Hematopoietic multipotent progenitor cell (in vitro differentiated cells): ENCODE measurements at places on chromosomes 12 and 14.

DNA sequence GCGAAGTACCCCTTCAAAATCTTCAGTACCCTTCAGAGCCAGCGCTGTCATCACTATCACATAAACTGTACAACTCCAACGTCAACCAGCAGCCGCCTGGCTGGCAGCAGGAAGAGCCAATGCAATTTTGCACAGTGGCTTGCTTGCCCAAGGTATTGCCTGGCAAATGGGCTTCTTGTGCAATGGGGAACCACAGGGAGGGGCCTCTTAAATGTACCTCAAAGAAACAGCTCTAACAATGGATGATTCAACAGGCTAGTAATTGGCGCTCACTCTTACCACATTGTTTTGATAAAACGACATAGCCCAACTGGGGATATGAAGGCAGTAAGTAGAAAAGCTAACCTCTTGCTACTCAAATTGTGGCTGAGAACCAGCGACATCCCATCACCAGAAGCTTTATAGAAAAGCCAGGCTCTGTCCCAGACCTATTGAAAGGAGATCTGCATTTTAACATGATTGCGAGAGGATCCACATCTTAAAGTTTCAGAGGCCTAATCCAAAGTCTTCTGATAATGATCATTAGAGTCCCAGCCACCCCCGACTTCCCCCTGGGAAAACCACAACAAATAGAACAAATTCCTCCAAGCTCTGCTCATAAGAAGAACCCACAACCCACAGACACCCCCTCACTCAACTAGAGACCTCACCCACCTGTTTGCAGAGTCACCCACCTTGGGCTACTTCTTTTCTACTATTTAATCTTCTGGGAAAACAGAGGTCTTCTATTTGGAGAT lies 125.3 kb upstream of the HIF1A start:
- no peak for DNase-seq

GRCh38 chr14:76063327-76063726 lies 77.8 kb downstream of the IFT43 start:
- DNase-seq = no peak

DNA sequence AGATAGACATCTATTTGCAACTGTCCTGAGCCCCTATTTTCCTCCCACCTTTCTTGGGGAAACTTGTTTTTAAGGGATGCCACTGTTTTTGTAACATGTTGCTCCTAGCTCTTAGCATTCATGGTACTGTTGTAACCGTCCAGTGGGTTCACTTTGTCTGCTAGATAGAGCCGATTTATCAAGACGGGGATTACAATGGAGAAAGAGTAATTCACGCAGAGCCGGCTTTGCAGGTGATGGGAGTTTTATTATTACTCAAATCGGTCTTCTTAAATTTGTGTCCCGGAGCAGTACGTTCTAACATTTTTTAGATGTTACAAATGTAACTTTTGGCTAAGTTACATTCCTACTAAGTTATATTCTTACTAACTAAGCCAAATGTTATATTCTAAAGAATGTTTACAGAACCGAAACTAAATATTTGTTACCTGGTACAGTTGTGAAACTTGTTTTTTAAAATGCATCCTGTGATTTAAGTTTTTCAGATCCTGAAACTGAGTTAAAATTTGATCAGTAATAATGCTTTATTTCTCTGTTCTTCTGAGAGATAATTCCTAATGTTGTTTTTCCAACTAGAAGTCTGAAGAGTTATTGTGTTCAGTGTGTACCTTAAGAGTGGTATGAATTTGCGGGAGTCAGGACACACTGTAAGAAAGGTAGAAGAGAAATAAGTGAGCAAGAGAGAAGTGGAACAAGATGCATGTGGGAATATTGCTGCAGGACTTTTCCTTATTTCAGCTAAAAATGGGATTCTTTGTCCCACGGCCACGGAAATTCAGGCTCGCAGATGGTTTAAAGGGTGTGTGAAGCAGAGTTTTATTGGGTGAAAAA lies 20.6 kb upstream of the CLEC2D start:
- no peak for DNase-seq

GRCh38 chr12:20483776-20484175 lies 115.4 kb downstream of the PDE3A start:
- no peak for DNase-seq

DNA sequence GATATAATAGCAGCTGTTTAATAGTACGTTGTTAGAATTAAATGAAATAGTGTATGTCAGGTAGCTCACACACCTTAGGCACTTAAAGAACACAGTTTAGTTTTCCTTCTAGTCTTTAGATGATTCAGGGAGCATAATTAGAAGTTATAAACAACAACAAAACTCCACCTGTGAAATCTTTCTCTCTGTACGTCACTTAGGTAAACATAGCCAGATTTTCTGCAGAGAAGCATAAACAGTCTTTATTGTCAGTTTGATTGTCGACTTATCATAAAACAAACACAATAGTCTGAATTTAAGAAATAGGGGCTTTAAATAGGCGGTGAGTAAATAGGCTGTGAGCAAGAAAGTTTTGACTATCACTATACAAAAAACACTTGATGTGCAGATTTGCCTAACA lies 84.6 kb upstream of the PKP2 start:
- DNase-seq = no peak

- DNase-seq = no peak
Observed at GRCh38 chr12:47039756-47040155, 39.7 kb upstream of the PCED1B start.

DNA sequence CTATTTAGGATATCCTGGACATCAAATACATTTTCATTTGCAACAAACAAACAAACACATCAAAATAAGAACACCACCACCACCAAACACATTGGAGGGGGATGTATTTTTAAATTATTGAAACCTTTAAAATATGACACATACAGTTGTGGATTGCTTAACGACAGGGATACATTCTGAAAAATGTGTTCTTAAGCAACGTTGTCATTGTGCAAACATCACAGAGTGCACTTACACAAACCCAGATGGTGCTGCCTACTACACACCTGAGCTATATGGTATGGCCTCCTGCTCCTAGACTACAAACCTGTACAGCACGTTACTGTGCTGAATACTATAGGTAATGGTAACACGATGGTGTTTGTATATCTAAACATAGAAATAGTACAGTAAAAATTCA lies 19.4 kb downstream of the PYGL start:
- no peak for DNase-seq

GRCh38 chr12:25308756-25309155 lies 58.0 kb upstream of the KRAS start:
- DNase-seq = no peak

GRCh38 chr12:101759396-101760047 lies 20.3 kb upstream of the SYCP3 start:
- DNase-seq = no peak

- no peak for DNase-seq
Observed at GRCh38 chr14:74638966-74639365, 26.9 kb upstream of the LTBP2 start.

GRCh38 chr12:74105434-74105833 lies 432.2 kb upstream of the ATXN7L3B start:
- DNase-seq = no peak

DNA sequence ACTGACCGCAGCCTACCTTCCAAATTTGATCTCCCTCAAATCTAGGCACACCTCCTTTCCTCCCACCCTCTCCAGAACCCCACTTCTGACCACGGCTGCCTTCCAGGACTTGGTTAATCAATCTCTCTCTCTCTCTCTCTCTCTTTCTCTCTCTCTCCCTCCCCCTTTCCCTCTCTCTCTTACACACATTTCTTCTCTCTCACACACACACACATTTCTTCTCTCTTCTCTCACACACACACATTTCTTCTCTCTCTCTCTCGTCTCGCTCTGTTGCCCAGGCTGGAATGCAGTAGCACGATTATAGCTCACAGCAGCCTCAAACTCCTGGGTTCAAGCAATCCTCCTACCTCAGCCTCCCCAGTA lies 521 bp upstream of the GMFB start:
- DNase-seq = no peak

DNA sequence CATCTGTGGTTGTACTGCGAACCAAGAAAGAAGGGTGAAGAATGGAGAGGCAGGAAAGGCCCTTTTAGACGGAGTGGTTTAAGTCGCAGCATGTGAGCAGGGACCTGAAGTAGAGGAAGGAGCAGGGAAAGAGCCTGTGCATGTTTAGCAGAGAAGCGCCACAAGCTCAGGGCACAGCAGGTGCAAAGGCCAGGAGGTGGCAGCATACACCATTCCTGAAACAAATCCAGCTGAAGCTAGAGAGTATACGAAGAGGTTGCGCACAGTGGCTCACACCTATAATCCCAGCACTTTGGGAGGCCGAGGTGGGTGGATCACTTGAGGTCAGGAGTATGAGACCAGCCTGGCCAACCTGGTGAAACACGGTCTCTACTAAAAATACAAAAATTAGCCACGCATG lies 49.9 kb downstream of the HELB start:
- DNase-seq = no peak

GRCh38 chr14:83455561-83455960 lies 1921.9 kb upstream of the SEL1L start:
- DNase-seq = no peak

GRCh38 chr12:89247967-89248366 lies 104.3 kb downstream of the DUSP6 start:
- no peak for DNase-seq

DNA sequence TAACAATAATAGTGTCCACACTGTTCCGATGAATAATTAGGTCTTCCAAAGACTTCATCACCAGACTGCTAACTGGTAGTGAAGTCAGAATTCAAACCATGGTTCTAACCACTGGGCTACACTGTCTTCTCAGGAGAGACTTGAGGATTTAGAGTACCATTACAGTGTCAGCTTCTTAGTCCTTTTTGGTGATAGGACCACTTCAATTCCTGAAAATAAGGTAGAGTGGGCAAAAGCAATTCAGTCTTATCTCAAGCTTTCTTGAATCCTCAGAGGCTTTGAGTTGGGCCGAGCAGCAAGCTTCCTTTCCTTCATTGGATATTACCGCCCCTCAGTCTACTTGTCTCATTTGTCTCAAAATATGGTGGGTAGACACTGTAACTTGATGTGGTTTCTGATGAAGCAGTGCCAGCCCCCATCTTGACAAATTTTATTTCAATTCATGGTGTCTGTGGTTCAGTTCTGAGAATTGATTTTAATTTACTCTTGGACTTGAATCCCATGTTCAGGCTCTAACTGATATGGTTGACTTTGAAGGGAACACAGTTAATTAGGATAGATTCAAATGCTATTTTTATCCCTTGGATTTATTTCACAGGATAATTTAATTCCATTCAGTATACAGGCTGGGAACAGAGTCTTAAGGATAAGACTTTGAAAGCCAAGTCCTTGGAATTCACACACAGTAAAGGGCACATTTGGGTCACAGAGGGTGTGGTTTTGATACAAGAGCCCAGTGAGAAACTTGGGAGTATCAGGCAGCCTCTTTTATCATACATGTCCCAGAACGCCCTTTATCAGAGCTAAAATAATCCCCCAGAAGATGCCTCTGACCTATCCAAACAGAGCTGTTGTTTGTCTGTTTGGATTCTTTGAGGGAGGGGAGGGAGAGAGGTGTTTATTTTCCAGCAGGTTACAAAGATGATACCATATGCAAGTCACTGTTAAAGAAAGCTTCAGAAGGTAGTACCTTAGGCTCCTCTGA lies 167.3 kb downstream of the PRKCH start:
- DNase-seq = no peak

DNA sequence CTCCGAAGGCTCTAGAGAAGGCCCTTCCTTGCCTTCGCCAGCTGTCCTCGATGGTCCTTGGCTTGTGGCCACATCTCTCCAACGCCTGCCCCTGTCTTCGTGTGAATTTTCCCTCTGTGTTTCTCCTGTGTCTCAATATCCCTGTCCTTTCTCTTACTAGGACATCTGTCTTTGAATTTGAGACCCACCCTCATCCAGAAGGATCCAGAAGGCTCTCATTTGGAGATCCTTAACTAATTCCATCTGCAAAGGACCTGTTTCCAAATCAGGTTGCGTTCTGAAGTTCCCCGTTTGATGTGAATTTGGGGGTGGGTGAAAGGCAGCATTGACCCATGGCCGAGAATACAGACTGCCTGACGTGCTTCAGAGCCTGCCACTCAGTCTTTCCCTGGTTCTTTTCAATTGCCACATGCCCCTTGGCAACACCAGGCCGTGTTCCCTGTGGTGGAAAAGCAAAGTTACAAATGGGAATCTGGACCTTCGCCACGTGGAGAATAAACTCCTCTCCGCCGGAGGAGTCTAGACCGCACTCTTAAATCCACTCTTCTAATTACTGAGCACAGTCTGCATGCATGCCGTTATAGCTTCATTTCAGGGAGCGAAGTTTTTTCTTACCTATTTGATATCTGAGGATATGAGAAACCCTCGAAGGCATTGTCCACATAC lies 158.8 kb downstream of the TMEM132C start:
- DNase-seq = no peak

DNA sequence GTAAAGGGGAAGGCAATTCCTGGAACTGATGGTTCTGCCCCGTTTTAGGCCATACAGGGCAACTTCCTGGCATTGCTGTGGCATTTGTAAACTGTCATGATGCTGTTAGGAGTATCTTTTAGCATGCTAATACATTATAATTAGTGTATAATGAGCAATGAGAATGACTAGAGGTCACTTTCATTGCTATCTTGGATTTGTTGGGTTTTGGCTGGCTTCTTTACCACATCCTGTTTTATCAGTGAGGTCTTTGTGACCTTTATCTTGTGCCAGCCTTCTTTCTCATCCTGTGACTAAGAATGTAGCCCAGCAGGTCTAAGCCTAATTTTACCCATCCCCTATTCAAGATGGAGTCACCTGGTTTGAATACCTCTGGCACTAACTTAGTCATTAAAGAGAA lies 51.2 kb downstream of the TESPA1 start:
- DNase-seq = no peak

- DNase-seq = no peak
Observed at GRCh38 chr12:70561550-70561949, 75.7 kb downstream of the PTPRB start.

- no peak for DNase-seq
Observed at GRCh38 chr14:52026017-52026660, 36.8 kb downstream of the RTRAF start.

DNA sequence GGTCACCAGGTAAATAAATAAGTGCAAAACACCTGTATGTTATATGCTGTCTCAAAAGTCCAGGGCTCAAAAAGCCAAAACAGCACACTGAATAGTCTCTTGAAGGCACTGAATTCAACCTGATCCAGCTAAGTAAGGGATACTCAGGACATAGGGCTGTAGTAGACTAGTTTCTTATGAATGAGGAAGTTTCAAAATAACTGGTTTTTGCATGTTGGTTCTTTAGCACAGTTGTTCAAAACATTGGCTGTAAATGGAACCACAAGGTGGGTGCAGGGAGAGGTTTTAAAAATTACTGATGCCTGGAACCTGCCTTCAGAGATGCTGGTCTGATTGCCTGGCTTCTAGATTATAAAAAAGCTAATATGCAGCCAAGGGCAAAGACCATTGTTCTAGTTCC lies 34.1 kb downstream of the NDUFA12 start:
- peak; percentile 2 for DNase-seq

- peak; percentile 37 for DNase-seq
Observed at GRCh38 chr12:62785941-62786559, 148.9 kb downstream of the PPM1H start.
